ENCODE measurements at places on chromosomes 5 and 9.

DNA sequence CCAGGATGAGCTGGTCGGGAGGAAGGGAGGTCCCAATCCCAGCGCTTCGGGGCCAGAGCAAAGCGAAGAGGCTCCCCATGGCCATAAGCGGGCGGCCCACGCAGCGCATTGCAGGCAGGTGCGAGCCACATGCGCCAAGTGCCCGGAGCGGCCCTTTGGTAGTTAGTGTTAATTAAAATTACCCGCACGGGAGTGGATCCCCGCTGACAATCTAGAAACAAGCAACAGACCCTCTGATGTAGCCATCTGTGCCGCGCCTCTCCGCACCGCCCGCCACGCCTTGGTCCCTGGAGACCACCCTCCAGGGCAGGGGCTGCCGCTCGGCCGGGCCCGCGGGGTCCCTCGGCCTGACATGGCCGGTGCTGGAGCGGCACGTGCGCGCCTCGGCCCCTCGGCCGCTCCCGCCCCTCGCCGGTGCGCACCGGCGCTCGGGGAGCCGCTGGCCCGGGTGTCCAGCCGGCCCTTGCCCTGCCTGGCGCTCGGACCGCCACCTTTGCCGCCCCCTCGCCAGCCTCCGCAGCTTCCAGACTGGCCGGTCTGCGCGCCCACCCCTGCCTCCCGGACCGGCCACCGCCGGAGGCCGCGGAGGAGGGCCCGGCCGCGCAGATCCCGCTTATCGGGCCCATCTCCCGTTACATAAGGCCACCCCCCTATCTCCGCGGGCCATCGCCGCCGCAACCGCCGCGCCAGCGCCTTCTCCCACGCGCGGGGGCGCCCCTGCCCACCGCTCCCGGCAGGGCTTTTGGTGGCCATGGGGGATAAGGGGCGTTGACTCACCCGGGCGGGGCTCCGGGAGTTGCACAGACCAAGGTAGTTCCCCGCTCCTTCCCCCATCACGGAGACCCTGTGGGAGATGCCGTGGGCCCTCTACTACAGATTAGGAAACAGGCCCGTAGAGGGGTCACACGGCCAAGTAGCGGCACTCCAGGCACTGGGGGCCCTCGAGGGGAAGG, 1.9 kb upstream of the IL13 start:
- peak; percentile 39 for DNase-seq

GRCh38 chr5:149831492-149831891, 101.4 kb downstream of the PPARGC1B start:
- DNase-seq, result no peak

GRCh38 chr5:125894383-125894782, 528.8 kb upstream of the GRAMD2B start:
- no peak for DNase-seq

GRCh38 chr9:6793203-6793602, 35.4 kb downstream of the KDM4C start:
- no peak for DNase-seq

- no peak for DNase-seq
These were observed 95.7 kb downstream of the KCNT1 start for GRCh38 chr9:135797507-135798262.

GRCh38 chr9:136007934-136008692, 46.9 kb upstream of the UBAC1 start:
- no peak for DNase-seq

- no peak for DNase-seq
These were observed 17.3 kb upstream of the DAP start for GRCh38 chr5:10778179-10778910.

- DNase-seq, result no peak
These were observed 33.0 kb upstream of the SLC25A51 start for GRCh38 chr9:37936965-37937364.

GRCh38 chr5:108003178-108003577, 332.4 kb upstream of the EFNA5 start:
- no peak for DNase-seq

GRCh38 chr5:36631620-36632362, 25.4 kb downstream of the SLC1A3 start:
- DNase-seq, result no peak

DNA sequence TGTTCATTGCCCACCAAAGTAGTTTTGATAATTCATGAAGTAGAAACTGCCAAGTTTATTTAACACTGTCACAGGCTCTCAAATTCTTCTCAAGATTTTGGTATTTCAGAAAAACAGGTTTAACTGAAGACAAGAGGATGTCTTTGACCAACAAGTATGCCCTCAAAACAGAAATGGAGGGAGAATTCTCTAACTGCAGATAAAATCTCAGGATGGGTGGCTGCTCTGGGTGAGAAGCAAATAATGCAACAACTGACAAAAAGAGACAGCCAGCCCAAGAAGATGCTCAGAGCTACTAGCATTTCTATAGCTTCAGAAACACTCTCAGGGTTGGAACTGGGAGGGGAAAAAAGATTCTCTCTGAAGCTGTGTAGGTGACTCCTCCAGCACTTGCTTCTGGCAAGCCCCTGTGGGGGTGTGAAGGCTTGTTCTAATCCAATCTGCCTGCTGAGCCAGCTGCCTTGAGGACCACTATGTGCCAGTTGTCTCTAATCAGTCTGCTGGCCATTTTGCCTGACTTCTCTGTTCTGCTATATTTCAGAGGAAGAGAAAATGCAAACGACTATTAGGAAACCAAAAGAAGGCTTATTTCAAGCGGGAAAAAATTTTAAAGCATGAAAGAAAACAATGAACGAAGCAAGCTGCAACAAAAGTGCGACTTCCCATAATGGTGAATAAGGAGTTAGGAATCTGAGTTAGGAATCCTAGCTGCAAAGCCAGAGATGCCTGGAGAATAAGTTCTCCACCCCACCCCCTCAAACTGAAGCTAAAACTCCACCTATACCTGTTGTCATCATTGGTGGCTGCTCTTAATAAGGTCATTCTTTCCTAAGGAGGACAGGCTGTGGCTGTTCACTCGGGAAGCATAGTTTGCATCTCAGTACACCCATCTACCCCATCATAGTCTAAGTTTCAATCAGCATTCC, 147.5 kb downstream of the GNAQ start:
- no peak for DNase-seq

GRCh38 chr5:178337334-178337741, 104.7 kb upstream of the PHYKPL start:
- DNase-seq, result no peak

GRCh38 chr9:37960631-37961030, 56.7 kb upstream of the SLC25A51 start:
- DNase-seq, result no peak

- DNase-seq, result no peak
These were observed 296.7 kb upstream of the MEF2C start for GRCh38 chr5:89179731-89180130.

DNA sequence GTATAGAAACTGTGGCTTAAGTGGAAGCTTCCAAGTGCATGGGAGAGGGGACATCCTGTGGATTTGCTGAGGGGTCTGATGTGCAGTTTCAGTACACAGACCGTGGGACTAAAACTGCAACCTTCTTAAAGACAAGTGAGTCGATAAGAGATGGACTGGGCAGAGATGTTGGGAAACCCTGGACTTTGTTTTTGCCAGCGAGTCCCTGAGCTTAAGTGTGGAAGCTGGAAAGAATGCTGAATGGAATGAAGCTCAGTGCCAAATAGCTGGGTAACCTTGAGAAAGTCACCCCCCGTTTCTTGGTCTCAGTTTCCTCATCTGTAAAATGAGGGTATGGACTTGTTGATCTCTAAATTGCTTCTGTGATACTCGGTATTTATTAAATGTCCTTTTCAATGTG, 37.3 kb upstream of the KLF9 start:
- DNase-seq, result no peak

- peak; percentile 95 for DNase-seq
These were observed at the start of gene GADD45G for GRCh38 chr9:89604729-89605464. Gene GADD45G, plus strand, starts transcription at chr9:89605012. Its CDS starts 110 bp downstream, at chr9:89605122.

GRCh38 chr5:133596049-133596448, 16.3 kb downstream of the FSTL4 start:
- no peak for DNase-seq

GRCh38 chr9:98558575-98558974, 150.2 kb downstream of the GABBR2 start:
- DNase-seq, result no peak

- DNase-seq, result no peak
These were observed 602.0 kb downstream of the EFNA5 start for GRCh38 chr5:107068782-107069181.

GRCh38 chr9:32577316-32577715, 4.4 kb upstream of the NDUFB6 start:
- no peak for DNase-seq

DNA sequence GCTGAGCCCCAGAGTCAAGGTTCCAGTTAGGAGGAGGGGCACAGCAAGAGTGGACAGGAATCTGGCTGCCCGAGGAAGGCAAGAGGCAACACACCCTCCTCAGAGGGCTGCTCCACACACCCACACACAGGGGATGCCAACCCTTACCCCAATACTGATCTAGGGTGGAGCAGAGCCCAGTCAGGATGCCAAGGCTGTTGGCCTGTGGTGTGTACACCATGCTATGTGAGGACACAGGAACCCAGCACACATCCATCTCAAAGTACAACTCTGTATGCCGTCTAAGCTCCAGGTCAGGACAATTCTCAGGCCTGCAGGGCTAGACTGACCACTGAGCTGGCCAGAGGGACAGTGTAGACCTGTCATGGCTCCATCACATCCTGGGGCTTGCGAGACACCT, 2.6 kb downstream of the SEPTIN8 start:
- DNase-seq, result no peak

DNA sequence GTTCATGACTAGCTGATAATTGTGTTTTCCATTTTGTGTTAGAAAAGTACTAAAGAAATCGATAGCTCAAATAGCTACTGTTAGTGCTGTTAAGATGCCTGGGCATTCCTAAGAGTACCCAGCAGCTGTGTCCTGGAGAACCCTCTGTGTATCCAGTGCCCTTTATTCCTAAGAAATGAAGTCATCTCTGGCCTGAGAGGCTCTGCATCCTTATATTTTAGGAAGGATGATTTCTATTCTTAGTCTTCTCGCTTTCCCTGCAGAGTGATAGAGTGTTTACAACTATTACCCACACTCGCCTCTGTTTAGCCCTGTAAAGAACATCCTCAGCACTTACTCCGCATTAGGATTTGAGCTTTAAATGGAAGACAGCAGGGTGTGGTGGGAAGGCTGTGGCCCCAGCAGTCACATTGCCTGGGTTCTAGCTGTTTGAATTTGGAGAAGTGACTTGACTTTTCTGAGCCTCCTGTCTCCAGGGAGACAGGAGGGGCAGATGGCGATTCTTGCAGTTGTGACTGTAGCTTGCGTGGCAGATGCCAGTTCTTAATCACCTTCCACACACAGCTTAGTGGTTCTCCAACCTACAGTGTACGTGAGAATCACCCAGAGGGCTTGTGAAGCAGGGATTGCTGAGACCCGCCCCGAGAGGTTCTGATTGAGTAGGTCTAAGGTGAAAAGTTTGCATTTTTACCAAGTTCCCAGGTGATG, 177.2 kb upstream of the PITX1 start:
- DNase-seq, result no peak

DNA sequence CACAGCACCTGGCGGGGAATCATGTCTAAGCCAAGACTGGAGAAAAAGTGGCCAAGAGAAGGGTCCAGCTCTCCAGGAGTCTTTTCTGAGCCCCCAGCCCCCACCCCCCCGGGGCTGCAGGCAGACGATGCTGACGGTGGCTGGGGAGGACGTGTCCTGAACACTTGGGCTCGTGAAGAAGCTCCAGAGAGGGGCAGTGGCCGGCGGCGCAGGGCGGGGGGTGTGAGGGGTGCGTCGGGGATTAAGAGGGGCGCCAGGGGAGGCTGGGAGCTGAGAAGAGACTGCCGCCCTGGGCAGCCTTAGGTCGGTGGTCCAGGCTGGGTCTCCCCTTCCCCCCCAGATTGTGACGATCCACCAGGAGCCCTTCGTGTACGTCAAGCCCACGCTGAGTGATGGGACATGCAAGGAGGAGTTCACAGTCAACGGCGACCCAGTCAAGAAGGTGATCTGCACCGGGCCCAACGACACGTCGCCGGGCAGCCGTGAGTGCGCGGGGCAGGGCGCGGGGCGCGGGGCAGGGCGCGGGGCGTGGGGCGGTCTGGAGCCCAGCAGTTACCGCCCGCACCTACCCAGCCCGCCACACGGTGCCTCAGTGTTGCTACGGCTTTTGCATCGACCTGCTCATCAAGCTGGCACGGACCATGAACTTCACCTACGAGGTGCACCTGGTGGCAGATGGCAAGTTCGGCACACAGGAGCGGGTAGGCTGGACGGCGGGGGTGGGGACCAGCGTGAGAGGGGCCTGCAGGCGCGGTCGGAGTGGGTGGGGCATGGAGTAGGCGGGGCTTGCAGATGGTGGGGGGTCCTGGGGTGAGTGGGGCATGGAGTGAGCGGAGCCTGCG, 8.9 kb downstream of the LRRC26 start:
- peak; percentile 79 for DNase-seq

DNA sequence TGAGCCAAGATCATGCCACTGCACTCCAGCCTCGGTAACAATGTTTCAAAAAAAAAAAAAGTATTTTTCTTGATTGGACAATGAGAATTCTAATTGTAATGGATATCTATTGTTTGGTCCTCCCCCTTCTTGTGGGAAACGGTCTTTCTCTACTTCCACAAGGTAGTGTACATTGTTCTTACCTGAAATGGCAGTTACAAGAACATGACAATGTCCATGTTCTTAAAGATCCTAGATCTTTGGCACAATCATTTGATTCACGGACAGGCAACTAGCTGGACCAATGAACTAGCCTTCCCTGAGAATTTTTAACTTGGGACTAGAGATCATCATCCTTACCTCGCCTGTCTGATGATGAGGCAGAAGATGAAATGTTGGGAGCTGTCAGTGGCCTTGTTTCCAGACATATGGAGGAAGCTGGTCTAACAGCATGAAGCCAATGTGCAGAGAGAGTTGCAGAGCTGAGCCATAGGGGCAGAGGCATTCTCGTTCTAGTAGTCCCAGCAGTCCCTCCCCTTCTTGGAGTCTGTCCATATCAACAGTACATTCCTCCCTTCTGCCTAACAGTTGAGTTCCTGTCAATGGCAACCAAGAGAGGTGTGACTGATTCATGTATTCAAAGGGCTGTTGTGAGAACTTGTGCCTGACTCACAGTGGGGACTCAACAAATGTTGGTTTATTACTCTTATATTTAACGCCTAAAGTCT, 2.1 kb upstream of the MARCHF6 start:
- DNase-seq, result peak; percentile 37

DNA sequence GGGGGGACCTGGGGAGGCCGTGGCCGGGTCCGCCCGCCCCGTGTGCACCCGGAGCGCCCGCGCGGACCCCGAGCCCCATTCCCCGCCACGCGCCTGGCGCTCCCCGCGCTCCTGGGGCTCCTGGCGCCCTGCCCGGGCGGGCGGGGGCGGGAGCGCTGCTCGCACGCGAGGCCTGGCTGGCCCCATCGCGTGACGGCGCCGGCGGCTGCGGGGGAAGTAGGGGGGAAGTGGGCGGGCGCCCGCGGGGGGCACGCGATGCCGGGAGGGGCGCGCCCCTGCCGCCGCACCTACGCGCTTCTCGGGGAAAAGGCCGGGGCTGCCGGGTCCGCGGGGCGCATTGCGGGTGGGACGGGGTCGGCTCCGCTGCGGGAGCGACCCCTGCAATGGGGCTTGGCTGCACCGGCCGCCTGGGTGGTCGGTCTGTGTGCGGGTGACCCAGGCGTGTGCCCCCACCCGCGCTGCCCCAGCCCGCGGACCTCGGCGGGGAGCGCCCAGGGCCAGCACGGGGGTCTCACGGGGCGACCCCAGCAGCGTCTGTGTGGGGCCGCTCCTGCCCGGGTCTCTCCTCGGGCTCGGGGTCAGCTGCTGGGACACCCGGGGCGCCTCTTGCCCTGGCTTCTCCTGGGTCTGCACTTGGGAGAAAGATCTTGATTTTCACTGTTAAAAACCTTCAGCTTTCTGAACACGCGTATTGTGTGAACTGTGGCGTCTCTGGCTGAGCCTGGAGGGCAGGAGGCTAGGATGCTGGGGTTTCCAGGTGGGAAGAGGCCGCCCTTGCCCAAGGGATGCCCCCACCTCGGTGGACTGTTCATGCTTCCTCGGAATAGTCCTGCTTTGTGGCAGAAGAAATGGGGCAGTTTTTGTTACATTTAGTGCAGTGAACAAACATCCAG, 52.4 kb downstream of the AHRR start:
- peak; percentile 82 for DNase-seq

Data from NCI-H146 (cell line).